Activated naive CD4-positive, alpha-beta T cell treated with anti-CD3 and anti-CD28 coated beads, Interleukin-2, amount 10 ng/mL, durations not matched to agents 7 days and 5 days (primary cell): ENCODE measurements at places on chromosomes 5 and 9.

DNA sequence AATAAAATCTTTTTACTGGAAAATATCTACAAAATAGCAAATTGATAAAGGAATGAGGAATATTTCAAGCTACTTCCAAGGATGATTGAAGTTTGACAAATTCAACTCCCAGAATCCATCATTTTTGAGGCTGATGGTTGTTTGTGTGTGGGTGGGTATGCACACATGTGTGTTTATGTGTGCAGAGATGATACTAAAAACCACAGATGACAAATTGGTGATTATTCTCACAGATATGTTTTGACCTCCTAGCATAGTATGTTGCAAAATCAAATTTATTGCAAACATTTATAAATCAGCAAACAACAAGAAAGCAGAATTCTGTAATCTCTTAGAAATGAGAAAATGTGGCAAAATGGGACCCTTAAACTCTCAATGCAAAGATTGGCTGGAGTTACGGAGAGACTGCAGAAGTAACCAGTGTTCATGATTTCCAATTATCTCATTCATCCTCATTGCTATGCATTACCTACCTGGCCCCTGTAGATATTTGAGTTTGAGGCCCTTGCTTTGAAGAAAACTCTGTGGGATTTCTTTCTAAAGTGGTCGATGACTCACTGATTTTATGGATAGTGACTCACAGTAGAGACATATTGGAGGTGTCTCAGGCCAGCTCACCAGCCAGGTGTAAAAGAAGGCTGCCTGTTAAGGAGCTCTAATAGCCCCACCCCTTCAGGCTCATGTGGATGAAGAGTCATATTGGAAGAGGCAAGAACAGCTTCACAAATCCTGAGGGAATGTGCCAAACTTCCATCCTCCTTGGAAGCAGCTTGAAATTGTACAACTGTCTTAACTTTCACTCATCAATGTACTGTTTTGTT, 44.6 kb upstream of the TMC1 start:
- DNase-seq: peak; percentile 27

DNA sequence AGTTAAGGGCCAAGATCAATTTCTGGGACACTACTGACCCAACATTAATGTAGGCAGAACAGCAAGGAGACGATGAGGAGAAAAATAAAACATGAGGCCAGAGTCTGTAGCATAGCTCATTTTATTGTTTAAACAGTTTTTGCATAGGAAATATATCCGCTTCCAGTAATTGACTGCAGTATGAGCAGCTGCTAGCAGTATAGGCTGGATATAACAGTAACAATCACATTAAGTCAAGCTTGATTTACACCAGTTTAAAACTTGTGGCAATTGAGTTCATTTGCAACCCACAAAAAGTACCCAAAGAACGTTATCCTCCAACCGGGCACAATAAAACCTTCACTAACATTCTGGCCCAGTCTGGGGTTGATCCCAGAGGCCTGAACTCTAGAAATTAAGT, 232.2 kb downstream of the NFIB start:
- no peak for DNase-seq

DNA sequence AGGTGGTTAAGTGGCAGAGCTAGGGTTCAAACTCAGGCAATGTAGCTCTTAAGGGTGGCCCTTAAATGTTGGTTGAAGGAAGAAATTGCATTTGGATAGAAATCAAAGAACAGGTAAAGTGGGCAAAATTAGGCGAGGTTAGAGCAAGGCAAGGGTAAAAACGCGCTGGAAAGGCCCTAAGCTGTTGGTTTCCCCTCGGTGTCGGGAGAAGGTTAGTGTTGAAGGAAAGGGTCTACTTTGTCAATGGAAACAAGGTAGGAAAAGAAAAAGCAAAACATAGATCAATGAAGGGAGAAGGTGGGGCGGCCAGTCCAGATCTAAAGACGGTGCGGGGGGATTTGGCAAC, 431 bp downstream of the FASTKD3 start:
- DNase-seq: no peak

DNA sequence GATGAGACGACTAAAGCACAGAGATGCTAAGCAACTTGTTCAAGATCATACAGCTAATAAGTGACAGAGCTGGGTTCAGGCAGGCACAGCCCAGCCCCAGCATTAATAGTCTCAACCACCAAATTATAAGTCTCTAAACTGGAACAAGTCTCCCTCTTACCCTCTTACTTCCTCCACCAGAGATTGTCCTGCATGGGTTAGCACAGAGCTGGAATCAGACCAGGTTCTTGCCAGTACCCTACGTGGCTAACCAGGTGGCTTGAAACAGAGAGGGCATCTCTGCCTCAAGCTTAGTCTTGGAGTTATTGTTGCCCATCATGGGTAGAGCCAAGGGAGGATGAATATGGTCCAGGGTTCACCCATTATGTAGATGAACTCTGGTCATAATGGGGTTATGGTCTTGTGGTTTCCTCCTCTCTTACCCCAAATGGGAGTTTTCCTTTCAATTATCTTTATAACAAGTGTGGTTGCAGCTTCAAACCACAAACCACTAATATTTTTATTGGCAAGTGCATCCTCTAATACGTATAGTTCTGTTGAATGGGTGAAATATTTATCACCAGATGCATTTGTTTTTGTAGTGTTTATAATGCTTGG, 8.3 kb upstream of the XPA start:
- no peak for DNase-seq

GRCh38 chr5:88808153-88808552, 74.8 kb downstream of the MEF2C start:
- DNase-seq: no peak

GRCh38 chr5:83265318-83265717, 188.0 kb downstream of the XRCC4 start:
- DNase-seq: no peak

GRCh38 chr9:1708219-1708618, 306.9 kb upstream of the SMARCA2 start:
- no peak for DNase-seq

DNA sequence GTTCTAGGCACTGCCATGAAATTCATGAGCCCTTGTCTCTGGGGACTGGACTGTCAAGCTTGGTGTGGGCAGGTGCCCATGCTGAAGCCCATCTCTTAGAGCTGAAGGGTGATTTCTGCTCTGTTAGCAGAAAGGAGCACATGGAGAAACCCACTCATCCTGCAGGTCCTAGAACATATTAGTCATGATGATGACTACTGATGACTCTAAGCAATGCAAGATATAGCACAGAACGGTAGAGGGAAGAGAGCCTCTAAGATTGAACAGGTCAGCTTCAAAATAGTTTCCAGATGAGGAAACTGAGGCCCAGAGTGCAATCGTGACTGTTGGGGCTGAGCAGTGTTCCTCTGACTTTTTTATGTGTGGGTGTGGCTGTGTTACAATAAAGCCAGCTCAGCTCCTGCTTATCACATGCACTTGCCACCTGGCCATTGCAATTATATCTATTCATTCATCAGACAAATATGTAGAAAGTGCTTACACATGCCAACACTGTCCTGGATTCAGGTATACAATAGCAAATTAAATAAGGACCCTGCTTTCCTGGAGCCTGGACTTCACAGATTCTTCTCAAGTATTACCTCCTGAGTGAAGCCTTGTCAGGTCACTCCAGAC, 140.2 kb upstream of the BRINP1 start:
- DNase-seq: no peak

DNA sequence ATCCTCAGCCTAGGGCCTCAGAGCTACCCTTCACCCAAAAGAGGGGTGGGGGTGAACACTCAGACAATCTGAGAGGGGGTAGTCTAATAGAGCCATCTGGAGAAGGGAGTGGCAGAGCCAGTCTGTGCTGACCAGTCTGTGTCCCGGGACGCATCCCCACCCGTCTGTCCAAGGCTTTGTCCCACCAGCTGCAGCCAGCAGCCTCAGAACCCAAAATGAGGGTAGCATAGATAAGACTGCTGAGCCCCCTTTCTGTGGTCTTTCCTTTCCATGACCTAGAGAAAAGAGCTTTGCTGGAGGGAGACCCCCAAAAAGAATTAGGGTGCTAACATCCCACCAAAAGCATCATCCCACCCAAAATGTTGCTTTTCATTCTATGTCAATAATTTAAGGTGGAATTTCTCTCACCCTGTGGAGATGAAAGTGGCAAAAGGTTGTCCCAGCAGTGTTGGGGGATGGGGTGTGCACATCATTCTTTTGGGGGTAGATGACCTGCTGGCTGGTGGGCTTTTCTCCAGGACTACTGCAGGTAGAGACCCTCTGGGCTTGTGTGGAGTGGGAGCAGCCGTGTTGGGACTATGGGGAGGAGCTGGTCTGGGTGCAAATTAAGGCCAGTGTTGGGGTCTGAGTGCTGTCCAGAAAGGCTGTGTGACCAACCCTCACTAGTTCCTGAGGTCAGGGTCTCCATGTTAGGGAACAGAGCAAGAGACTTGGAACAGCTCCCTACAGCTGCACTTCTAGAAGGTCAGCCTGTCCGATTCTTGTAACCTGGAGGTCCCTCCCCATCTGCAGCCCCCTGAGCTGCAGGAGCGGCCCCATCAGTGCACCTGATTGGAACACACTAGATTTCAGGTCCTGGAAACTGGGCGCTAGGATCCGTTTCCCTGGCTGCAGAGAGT, 19.9 kb downstream of the URM1 start:
- DNase-seq: no peak

DNA sequence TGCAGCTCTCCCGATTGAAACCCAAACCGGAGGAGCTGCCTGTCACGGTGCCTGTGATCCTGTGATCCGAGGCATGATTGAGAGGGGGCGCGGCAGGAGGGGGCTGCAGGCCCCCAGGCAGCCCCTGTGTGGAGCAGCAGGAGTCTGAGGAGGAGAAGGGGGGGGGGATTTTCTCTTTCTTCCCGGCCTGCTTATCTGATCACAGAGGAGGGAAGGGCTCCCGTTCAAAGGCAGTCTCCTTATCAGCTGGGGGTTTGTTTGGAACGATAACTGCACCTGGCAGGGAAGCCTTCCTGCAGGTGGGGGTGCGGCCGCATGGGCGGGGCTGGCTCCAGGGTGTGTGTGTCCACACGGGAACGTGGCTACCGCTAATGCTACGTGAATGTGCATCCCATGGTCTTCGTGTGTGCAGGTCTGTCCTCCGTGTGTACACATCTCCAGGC, 38.4 kb downstream of the LMX1B start:
- no peak for DNase-seq

GRCh38 chr5:55649963-55650362, 62.2 kb downstream of the SLC38A9 start:
- DNase-seq: no peak

GRCh38 chr5:18027241-18027867, 393.1 kb downstream of the TAF11L14 start:
- no peak for DNase-seq

DNA sequence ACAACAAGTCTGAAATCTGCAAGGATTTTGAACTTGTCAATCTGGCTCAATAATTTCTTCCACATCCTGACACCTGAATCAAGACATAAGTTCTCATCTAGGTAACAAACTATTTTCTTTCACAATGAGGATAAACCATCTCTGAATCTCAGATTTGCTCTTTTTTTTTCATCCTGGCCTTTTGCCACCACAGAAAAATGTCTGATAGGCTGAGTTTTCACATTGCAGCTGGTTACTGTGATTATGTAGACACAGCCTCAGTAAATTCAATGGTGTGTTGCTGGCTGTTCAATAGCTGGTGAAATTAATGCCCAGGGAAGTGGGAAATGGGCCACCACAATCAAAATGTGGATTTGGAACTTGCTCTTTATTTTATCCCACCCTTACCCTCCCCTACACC, 2.8 kb upstream of the ADRA1B start:
- DNase-seq: no peak

DNA sequence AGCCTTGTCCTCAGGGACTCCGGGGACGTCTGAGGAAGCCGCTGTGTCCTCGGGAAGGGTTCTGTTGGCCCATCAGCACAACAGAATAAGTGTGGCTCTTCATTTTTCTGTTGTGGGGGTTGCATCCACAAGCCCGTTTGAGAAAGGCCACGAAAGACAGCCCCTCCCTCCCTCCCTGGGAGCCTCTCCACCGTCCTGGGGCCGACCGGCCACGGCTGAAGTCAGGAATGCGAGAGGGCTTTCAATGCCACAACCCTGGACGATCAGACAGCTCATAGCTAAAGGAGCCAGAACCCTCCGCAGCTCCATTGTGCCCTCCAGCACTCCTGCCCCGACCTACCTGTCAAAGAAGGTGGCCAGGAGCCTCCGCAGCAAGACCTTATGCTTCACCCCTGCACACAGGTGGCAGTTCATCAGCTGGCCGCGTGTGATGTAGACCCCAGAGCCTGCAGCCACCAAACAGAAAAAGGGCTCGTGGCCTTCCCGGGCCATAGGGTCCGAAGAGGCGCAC, 52.4 kb upstream of the UBAC1 start:
- no peak for DNase-seq

- no peak for DNase-seq
These were observed 148.5 kb downstream of the NMUR2 start for GRCh38 chr5:152256580-152256979.

GRCh38 chr9:113380869-113381378, 4.1 kb upstream of the HDHD3 start:
- no peak for DNase-seq

- no peak for DNase-seq
These were observed 528.2 kb upstream of the DAP start for GRCh38 chr5:11289208-11289607.

- DNase-seq: no peak
These were observed 35.9 kb downstream of the MAMDC2 start for GRCh38 chr9:70079417-70080037.

DNA sequence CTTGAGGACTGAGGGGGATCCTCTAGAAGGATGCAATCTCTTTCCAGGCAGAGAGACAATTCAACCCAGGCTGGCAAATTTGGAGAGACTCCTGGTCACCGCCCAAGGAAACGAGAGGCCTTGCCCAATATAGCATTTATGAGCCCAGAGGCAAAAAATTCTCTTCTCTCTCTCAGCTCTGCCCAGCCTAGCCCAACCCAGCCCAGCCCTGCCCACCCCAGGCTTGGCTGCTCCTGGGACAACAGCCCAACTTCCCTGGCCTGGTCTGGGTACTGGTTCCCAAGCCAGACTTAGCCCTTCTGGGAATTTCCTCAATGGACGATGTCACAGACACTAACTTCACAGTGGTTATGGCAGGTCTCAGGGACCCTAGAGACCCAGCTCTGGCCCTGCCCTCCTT, 116.5 kb downstream of the PSD2 start:
- no peak for DNase-seq

DNA sequence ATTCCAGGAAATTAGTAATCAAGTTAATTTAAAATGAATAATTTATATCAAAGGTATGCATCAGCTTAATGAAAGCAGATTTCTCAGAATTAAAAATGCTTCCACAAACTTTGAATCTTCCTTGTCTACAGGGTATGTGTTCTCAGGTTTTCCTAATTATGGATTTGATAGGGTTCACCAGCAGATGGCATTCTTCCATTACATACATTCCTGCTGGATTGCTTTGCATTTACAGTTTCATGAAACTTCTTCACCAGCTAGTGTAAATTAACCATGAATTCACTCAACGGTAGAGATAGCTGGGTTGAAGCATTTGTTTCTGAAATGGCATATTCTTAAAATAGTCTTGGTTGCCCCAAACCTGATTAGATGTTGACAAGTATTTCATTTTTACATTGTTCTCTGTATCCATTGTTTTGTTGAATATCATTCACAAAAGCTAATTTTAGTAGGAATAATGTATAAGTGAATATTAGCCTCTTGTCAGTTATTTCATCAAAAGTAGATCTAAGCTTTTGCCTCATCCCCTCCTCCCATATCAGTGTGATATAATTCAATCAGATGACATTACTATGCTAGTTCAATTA, 68.7 kb upstream of the WDR41 start:
- no peak for DNase-seq
